NCI-H187 treated with DMSO at 0.1 percent for 48 hours (cell line): ENCODE measurements at places on chromosomes 1 and 21.

DNA sequence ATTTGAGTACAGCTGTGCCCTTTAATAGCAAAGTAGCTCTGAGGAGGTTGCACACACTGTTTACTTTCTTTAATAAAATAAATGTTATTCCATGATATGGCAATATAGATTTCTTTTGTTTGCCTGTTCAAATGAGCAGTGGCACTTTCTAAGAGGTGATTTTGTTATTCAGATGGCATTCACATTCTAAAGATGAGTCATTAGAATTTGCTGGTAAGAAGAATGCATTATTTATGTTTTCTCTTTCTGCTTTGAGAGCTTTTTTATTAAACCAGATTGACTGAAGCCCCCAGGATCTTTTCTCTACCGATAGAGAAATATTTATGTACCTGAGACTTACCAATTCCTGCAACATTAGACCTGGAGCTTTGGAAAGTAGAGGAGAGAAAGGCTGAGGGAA is 11.2 kb upstream of the LEPR start:
- no peak for DNase-seq

DNA sequence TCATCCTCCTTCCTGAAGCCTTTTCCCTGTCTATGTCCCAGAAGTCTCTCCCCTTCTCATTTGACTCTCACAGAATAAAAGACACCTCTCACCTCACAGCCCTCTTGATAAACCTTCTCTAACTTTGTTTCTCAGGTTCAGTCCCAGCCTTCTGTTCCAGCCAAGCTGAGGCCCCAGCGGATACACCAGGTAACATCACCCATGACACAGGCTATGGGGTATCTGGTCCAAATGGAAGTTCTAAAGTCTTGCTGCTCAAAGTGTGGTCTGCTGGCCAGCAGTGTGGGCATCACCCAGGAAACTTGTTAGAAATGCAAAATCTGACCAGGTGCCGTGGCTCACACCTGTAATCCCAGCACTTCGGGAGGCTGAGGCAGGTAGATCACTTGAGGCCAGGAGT is 23.2 kb downstream of the LY9 start:
- DNase-seq, result no peak

DNA sequence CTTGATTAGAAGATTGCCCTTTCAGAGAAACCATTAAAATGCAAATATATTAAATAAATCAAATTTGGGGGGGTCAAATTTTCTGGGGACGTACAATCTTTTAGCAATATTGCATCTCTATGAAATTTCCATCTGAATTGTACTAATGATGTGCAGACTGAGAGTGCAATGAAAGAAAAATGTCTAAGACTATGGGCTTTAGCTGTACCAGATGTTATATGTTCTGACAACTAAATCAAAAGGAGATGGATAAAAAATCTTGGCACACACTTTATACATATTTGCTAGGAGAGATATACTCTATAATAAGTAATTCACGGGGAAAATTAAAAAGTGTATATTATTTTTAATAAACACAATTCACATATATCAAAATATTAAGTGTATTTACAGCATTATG is 13.0 kb upstream of the PLPPR5 start:
- DNase-seq, result no peak

DNA sequence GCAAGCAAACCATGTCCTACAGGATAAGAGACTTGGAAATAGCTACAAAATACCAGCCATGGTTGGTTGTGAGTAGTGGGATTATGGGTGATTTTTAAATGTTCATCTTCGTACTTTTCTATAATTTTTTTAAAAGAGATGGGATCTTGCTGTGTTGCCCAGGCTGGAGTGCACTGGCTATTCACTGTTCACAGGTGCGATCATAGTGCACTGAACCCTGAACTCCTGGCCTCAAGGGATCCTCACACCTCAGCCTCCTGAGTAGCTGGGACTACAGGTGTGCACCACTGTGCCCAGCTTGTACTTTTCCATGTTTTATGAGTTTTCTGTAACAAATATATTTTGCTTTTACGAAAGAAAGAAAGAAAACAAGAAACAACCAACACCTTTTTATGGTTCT is 224.2 kb downstream of the FOXD2 start:
- DNase-seq, result no peak

- no peak for DNase-seq
These were observed 24.3 kb upstream of the COA6 start for GRCh38 chr1:234348964-234349363.

DNA sequence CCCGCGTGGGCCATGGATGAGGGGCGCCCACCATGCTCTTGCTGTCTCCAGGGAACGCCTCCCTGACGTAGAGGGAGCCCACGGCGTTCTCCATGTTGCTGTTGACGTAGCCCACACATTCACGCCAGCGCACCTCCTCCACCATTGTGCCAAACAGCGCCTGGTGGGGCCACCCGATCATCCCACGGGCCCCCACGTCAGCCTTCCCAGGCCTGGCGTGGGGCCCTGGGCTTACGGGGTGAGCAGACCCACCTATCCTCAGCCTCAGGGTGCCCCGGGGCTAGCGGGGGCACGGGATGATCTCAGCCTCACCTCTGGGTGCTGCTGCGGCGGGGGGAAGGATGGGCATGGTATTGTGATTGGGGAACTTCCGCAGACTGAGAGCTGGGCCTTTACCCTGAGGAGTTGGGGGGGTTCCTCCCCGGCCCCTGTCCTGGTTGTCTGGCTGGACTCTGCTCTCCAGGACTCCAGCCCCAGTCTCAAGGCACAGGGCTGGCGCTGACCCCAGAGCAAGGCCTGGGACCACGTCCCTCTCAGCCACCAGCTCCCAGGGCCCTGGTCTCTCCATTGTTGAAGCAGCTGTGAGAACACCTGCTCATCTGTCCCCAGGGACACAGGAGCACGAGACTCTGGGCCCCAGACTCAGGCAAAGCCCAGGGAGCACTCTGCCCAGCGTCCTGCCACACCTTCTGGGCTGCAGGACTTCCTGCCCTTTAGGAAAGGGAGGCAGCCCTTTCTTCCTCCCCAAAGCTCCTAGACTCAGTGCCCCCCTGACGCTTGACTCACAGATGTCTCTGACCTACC is 10.2 kb downstream of the PRXL2B start:
- no peak for DNase-seq

DNA sequence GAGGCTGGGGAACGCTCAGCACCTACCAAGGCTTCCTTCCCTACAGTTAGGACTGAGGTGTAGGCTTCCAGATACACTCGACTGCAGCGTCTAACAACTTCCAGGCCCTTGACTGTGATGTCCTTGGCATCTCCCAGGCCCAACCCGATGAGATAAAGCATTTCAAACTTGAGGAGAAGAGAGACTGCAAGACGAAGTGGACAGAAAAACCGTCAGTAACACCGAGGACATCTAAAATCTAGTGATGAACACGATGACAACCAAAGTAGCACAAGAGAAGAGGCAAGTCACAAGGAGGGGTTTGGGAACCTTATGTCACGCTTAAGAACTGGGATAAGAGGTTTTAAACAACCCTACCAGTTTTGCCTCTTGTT is 314 bp downstream of the DPH5 start:
- no peak for DNase-seq

- no peak for DNase-seq
These were observed 147.2 kb upstream of the ADAMTS5 start for GRCh38 chr21:27114111-27114510.

DNA sequence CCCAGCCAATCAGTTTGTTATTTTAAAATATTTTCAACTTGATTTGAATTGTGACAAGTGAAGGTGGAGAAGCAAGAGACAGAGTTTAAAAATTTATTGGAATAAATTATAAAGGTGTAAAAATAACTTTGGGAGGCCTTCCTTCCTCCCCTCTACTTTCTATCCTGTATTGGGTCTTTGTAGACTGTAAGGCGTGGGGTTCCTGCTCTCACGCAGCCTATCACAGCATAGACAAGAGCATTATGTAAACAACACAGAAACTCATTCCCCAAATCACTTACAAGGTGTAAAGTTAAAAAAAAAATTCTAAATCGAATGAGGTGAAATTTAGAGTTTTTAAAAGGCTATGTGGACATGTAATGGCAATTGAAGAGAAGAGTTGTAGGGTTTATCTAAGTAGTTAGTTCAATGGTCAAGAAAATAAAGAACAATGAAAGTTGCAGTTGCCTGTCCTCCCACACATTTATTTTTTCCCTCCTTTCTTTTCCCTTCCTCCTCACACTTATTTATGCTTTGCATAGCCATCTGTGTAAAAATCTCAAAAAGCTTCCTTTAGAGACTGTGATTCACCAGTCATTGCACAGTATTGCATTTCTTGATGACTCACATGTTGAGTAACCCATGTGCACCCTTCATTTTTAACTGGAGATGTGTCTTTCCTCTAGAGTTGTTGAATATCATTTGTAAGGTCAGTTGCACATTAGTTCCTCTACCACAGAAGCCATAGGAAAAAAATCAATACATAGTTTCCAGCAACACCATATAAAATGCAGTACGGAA is 242.2 kb downstream of the PTPRC start:
- DNase-seq, result no peak

- no peak for DNase-seq
These were observed 2.0 kb upstream of the LMNA start for GRCh38 chr1:156112276-156113137.

DNA sequence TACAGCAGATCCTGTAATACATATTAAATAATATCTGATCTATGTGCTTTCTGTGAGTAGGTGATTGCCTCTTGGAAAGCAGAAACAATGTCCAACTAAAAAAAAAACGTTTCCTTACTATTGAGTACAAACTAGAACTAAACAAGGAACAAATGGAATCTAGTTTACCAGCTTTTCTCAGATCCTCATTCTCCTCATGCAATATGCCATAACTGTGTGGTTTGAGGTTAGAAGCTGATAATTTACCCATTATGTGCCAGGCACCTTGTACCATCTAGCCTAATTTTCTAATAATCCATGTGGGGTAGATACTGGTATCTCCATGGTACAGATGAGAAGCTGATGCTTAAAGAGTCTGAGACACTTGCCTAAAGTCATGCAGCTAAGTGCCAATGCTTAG is 154.7 kb downstream of the PTGER3 start:
- no peak for DNase-seq

DNA sequence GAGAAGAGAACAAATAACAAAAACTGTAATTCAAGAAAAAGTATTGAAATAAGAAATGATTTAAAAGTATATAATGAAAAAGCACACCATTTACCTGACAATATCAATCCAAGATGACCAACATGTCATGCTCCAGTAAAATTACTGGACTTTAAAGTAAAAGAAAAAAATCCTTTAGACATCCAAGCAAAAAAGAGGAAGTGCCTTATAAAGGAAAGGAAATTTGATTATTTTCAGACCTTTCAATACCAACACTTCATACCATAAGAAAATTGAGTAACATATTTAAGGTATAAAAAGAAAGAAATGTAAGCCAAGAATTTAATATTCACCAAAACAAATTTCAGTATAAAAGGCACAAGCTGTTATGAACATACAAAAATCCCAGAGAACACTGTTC is 46.2 kb upstream of the SSX2IP start:
- no peak for DNase-seq

GRCh38 chr1:169081503-169082123 is 24.9 kb upstream of the ATP1B1 start:
- DNase-seq, result no peak

DNA sequence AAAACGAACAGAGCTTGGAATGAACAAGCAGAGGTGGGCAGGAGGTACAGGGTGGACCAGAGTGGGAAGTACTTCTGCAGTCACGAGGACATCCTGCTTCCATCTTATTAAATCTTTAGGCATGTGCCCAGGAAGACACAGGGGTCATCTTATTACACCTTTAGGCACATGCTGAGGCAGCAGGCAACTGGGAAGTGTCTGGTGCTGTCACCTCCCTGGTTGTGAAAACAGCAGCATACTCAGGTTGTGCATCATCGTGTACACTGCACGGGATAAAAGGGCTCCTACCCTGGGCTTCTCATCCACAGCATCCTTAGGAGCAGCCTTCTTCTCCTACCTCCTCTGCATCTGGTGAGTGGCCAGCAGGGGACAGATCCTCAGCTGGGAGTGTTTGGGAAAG is at the start of gene LCE3C:
Gene LCE3C, plus strand, starts transcription at position 301 of the 400 bp plus-strand sequence. CDS start 498 bp downstream, outside the sequence.
- no peak for DNase-seq

DNA sequence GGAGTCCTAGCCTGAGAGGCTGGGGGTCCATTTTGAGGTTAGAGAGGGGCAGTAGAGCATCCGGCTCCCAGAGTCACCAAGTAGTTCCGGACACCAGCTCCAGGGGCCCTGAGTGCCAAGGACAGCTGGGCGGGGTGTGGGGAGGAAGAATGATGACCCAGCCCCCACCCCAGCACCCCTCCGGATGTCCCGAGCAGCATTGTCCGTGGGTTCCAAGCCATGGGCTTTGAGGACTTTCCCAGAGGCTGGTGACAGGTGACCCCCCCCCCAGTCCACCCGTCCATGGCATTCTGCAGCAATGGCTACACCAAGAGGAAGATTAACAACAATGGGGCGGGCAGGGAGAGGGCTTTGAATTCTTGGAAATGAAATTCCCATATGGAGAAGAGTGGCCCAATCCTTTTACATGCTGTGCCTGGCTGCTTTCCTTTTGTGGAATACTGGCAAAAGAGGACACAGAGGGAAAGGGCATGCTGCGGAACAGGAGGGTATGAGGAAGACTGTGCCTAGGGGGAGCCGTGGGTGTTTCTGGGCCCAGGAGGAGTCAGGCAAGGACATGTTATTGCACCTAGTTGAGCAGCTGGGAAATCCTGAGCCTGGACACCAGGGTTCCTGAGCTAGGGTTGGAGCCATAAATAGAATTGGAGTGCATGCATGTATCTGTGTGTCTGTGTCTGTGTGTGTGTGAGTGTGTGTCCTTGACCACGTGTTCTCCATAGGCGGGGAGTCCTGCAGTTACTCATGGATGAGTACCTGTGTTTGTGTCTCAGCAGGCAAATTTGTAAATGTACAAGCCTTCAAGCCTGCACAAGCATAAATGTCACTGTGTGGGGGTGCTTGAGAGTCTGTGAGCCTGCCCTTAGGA is 956 bp downstream of the ATP1A2 start:
- no peak for DNase-seq

- DNase-seq, result no peak
These were observed 8.5 kb downstream of the CFHR4 start for GRCh38 chr1:196896355-196896754.

GRCh38 chr1:74652711-74653139 is 20.9 kb downstream of the ERICH3 start:
- DNase-seq, result no peak

DNA sequence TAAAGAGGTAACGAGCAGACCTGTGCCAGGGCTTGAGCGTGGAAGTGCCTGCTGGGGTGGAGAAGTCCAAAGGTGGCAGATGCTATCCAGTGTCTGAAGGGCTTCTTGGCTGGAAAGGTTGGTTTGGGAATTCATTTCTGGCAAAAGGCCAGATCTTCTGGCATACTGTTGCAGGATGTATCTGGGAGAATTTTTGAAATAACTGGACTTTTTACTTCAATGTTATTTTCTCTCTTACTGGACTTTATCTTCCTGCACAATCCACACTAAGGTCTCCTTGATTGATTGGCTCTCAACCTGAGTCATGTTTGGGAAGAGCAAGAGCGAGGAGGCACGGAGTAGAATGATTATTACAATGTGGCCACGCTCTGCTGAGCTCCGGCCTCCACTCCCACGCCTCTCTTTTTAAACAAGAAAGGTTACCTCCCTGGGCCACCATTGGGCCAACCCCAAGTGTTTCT is 278.4 kb downstream of the TM2D1 start:
- no peak for DNase-seq

DNA sequence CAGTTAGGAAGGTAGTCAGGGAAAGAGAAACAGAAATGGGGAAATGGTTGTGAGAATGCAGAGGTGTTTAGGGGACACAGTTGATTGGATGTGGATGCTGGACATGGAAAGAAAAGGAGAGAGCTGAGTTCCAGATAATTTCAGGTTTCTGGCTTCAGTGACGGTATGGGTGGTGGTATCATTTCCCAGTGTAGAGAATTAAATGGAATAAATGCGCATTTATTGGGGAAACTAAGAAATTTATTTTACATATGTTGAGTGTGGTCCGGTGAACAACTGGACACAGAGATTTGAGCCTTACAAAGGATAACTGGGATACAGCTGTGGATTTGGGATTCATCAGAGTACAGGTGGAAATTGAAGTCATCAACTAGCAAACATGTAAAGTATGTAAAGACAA is 12.4 kb upstream of the ZNF281 start:
- DNase-seq, result no peak
